ENCODE measurements at places on chromosomes 12 and 14. TPM values are rescaled to one million over a fixed set of nuclear protein-coding genes. Genes with fewer than 3 reads are reported as not detected.

The CISTR gene
- not detected for total RNA-seq

The NXPH4 gene
- total RNA-seq = 4.8 TPM

DNA sequence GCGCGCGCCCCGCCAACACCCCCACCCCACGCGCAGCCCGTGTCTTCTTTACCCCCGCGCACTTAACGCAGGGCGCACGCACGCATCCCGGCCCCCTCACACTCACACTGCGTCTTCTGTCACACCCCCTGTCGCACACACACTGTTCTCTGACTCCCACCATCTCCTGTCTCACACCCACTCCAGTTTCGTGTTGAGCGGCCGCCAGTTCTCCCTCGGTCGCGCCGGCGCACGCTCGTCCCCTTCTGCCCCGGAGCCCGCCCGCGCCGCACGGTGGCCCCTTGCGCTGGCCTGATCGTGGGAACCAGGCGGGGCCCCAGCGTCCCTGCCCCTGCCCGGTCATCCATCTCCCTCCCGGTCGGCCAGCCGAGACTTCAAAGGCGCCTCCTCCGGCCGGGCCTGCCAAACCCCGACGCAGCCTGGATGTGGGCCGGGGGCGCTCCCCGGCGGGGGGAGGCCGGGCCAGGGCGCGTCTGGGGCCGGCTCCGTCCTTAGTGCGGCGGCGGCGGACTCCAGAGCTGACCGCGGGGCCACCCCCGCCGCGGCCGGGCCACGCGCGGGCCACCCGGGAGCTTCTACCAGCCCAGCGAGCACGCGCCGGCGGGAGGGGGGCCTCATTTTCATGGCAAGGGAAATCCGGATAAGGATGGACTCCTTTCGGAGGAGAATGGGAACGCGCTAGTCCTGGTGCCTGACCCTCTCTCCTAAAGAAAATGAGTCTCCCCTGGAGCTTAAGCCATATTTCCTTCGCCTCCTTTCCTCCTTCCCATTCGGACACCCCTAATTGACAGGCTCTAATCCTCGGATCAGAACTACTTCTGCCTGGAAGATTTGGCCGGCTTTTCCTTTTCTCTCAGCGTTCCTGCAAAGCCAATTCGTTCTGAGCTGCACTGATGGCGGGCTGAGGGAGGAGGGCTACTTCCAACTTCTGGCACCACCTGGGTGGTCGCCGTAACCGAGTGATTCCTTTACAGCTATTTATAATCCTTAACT is 82.0 kb upstream of the HMGA2 start:
- H3K4me1 ChIP-seq = peaks cover 6% of the 10 kb centered on the region
- peak overlapping the region; percentile 81 for H3K27ac ChIP-seq
- no peaks in the 10 kb centered on the region for H3K36me3 ChIP-seq
- peak; percentile 66 for DNase-seq
- no peaks in the 10 kb centered on the region for H3K27me3 ChIP-seq
- peak overlapping the region; percentile 79 for H3K4me3 ChIP-seq

DNA sequence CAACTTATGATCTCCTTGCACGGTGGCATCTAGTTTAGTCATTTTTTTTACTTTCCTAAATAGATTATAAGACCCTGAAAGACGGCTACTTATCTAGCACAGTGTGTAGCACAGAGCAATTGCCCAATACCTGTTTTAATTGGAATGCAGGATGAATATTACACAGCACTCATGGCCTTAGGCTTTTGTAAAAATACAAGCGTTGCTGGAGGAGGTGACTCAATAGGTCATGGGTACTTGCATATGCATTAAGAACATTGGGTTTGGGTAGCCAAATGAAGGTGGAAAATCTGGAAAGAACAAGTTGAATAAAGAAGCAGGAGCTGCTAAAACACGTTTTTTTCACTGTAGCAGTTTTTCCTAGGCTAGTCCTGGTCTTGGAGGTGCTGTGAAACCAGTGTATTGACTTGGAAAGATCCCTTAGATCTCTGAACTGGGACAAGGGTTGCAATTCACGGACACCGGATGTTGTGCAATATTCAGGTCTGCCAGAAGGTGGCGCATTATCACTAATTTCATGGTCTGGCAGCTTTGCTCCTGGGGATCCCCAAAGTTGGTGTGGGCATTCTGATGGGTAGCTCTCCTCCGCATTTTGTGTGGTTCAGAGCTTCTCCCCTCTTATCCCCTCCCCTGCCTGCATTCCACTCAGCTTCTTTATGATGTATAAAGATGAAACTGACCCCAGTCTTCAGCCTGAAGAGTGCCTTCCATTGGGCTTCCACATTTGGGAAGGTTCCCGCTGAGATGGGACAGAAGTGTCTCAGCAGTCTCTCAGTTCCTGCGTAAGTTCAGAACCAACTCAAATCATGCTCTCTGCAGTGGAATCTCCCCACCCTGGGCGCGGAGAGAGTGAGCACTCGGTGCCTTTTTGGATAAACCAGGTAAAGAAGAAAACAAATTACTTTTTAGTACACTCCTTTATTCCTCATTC is 278.3 kb downstream of the NRXN3 start:
- H3K4me1 ChIP-seq = no peaks in the 10 kb centered on the region
- no peaks in the 10 kb centered on the region for H3K27me3 ChIP-seq
- no peak overlapping the region for H3K27ac ChIP-seq
- H3K36me3 ChIP-seq = no peaks in the 10 kb centered on the region
- no peak overlapping the region for H3K4me3 ChIP-seq

- H3K4me3 ChIP-seq = no peak overlapping the region
- H3K27me3 ChIP-seq = peaks cover 5% of the 10 kb centered on the region
- H3K27ac ChIP-seq = no peak overlapping the region
- H3K4me1 ChIP-seq = no peaks in the 10 kb centered on the region
- H3K36me3 ChIP-seq = no peaks in the 10 kb centered on the region
- no peak for DNase-seq
Measured at GRCh38 chr14:98858158-98858557, 413.8 kb downstream of the BCL11B start.

DNA sequence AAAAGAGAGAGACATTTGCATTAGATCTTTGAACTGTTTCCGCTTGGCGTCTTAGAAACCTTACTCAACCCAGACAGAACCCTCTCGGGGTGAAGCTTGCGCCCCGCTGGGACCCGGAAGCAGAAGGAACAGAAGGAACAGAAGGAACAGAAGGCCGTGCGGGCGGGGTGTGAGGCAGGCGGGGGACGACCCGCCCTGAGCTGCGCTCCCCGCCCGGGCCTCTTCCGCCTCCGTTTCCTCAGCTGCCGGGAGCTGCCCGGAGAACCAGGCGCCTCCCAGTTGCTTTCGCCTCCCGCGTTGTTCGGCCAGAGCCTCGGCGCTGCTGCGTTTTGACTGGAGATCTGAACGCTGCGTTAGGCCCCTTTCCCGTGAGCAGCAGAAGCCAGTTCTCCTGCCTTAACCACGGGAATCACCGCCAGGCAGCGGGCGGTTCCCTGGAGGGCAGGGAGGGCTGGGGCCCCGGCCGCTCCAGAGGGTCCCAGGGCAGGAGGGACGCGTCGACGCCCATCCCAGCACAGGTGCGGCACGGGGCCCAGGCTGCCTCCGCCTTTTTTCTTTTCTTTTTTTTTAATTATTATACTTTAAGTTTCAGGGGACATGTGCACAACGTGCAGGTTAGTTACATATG is 19.3 kb upstream of the MMP17 start:
- H3K4me1 ChIP-seq = no peaks in the 10 kb centered on the region
- H3K4me3 ChIP-seq = no peak overlapping the region
- H3K27me3 ChIP-seq = no peaks in the 10 kb centered on the region
- no peak for DNase-seq

DNA sequence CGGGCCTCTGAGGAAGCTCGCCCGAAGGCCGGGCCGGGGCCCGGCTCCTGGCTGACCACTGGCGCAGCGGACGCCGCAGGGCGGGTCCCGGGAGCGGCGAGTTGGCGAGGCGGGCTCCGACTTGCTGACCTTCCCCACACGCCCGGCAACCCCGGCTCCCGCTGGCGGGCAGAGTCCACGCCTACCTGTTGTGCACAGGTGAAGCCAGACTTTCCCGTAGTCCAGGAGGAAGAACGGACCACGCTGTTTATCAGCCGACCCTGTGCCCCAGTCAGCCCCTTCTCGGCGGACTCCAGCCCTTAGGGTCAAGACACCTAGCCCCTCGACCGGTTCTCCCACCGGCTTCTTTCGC is 407 bp downstream of the HEATR5A start:
- H3K27me3 ChIP-seq = no peaks in the 10 kb centered on the region
- H3K4me1 ChIP-seq = peaks cover 7% of the 10 kb centered on the region
- no peaks in the 10 kb centered on the region for H3K36me3 ChIP-seq
- DNase-seq = no peak
